ENCODE measurements at places on chromosomes 1 and 21. TPM values are rescaled to one million over a fixed set of nuclear protein-coding genes. Genes with fewer than 3 reads are reported as not detected.

DNA sequence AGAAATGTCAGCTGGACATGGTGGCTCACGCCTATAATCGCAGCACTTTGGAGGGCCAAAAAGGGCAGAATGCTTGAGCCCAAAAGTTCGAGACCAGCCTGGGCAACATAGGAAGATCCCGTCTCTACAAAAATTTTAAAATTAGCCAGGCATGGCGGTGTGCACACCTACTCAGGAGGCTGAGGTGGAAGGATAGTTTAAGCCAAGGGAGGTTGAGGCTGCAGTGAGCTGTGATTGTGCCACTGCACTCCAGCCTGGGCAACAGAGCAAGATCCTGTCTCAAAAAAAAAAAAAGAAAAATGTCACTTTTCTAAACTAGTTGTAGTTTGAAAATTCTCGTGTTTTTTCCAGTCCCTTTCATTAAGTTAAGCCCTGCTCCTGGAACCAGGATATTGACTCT, 9.1 kb downstream of the CLSTN1 start:
- no peak for DNase-seq

DNA sequence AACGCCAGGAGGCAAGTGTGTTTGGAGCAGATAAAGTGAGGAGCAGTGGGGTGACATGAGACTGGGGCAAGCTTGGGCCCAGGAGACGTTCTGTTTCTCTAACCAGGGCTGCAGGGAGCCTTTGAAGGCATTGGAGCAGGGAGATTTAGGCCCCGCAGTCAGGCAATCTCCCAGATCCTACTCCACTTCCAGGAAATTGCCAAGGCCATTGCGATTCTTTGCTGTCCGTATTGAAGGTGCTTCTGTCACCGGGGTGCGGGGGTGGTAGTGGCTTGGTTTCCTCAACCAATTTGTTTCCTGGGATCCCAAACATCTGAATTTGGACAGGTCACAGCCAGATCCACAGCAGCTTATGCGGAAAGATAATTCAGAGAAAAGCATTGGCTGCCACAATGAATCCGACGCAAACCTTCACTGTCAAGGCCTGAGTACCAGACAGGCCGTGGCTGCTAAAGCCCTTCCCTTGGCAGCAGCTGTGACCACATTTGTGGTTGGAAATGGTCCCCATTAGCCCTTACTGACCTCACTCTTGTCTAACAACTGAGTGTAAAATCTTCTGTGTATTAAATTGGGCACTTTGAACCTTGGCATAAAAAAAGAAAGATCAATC, 385.6 kb downstream of the PTPRU start:
- no peak for DNase-seq

The LAMB3 gene
- 136 TPM for total RNA-seq

DNA sequence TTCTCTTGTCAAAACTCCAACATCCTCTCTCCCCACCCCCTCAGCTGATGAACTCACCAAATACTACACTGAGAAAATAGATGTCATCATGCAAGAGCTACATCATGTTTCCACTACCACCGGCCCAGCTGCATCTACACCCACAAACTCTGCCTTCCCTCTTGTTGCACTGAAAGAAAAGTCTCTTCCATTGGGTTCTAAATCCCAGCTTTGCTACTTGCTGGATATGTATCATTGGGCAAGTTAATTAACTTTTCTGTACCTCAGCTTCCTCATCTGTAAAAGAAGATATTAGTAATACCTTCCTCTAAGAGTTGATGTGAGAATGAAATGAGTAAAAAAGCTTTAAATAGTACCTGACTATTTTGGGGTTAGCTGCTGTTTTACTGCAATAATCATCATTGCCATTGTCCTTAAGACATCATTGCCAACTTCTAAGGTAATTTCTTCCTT, 108.6 kb downstream of the OLFML2B start:
- DNase-seq, result no peak

DNA sequence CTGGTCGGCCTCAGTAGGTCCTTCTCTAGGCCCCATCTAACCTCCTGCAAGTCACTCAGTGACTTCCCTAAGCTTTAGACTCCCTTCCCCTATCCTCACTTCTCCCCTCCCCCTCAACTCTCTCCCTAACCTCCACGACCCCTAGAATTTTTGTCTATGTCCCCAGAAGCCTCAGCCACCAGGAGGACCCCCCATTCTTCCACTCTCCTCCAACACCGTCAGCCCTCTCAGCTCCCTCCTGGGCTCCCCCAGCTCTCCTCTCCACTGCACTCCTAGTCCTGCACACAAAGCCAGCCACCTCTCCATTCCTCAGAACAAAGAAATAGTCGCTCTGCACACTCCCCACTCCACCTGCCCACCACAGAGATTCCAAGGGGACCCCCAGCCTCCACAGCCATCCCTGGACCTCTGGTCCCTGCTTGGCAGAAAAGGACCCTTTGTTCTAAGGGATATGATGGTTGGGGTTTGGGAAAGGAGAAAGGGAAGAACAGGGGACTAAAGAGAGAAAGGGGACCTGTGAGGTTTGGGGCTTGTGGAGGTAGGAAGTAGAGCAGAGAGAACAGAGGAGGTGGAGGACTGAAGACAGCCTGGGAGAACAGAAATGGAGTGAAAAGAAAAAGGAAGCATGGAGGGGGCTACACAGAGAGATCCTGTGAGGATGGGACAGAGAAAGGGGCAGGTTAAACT, 2.8 kb downstream of the ARHGEF2 start:
- no peak for DNase-seq

DNA sequence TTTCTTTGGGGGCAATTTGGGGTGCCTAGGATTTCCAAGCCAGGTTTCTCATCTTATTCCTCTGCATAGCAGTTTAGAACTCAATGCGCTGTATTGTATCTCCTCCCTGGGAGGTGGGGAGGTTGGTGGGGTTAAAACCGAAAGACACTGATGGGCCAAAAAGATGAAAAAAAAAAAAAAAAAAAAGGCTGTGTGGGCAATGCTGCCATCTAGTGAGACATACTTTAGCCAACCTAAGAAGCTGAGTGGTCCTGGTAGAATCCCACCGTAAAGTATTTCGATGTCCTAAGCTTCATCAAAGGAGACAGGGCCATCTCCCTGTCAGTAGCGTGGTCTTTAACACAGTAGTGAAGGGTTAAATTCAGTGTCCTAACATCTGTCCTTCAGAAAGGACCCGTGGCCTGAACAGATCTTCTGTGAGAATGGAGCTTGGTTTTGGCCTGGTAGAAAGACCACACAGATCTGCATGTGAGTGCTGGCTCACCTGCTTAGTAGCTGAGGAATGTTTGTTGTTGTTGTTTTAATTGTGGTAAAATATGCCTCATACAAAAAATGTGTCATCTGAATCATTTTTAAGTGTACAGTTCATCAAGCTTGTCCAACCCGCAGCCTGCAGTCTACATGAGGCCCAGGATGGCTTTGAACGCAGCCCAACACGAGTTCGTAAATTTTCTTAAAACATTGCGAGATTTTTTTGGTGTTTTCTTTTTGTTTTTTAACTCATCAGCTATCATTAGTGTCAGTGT, 226.2 kb downstream of the KIF26B start:
- no peak for DNase-seq

The PKN2 gene
- 64.8 TPM for total RNA-seq

The NHLH1 gene
- total RNA-seq, result 0.20 TPM

DNA sequence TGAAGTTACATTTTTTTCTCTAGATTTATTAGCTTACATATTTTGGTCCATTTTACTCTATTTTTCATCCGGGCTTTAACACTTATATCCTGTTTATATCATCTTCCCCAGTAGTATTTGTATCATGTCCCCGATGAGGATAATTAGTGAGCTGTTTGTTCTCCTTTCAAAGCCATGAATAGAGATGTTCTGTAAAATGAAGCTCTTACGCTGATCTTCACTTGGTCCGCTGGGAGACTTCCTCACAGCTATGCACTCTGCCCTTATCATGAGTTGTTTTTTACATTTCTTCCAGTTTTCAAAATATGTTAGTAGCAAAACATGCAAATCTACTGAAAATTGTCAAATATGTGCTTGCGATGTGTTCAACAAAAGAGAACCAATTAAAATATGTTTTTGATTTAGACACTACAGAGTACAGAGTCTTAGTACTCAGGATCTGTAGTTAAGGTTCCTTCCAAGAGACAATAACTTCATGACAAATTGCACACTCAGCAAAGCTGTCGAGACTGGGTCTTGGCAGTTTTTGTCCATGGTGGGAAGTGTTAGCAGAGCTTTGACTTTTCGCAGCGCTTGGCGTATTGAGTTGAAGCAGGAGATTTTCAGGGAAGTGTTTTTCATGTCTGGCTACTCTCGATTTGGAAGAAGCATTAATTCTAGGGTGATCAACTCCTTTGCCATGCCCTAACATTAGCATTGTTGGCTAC, 292.0 kb upstream of the ADAMTS5 start:
- DNase-seq, result no peak

GRCh38 chr1:46394108-46394871, at the start of gene FAAH:
TSS of gene FAAH (plus strand) at chr1:46394317. CDS start at chr1:46394349, 32 bp downstream.
- DNase-seq, result peak; percentile 86

- no peak for DNase-seq
Observed at GRCh38 chr21:17780539-17780938, 38.6 kb downstream of the C21orf91 start.

DNA sequence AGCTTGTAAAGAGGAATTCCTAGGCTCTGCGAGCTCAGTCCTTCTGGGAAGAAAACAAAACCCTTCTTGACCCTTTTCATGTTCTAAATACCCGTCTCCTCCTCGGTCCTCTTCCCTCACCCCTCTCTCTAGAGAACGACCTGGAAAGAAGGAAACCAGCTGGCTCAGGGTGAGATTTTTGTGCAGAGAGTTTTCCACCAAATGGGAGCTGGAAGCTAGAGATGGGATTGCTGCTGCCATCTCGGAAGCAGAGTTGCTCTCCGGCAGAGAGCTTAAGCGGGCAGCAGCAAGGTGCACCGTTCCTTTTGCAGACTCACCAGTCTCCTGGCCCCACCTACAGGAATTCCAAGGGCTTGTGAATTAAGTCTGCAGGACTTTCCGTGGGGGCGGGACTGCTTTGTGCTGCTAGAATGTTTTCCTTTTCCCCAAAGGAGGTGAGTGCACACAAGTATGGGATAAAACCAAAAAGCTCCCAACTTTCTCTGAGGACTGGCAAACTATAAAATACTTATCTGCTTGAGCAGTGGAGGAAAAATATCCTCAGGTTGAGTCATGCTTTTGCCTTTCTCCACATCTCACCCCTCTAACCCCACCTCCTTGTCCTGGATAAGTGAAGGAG, 29.1 kb upstream of the KIAA0040 start:
- peak; percentile 49 for DNase-seq

- no peak for DNase-seq
Observed at GRCh38 chr21:45723049-45723958, 79.8 kb downstream of the PCBP3 start.

The TTC39A gene
- total RNA-seq, result 114 TPM

DNA sequence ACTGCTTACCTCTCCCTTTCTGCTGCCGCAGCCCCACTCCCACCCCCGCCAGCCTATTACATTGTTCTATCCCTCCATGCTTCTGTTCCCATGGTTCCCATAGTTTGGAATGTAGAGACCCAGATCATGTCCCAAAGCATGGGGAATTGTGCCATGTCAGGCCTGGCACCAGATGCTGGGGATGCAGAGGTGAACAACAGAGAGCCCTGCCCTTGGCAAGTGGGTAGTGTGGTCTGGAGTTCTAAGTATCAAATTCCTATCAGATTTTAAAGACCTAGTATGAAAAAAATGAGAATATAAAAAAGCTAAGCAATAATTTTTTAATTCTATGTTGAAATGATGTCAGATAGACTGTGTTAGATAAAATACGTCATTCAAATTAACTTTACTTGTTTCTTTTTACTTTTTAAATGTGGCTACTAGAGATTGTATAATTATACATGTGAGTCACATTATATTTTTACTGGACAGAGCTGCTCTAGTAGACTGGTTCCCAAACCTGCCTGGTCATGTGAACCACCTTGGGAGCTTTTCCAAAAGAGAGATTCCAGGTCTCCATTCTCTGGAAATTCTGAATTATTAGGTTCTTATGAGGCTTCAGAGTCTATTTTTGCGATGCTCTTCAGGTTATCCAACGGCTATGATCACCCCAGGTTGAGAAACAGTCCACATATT, 113.0 kb upstream of the DAB1 start:
- no peak for DNase-seq

The TMEM52 gene
- total RNA-seq, result 4.1 TPM

DNA sequence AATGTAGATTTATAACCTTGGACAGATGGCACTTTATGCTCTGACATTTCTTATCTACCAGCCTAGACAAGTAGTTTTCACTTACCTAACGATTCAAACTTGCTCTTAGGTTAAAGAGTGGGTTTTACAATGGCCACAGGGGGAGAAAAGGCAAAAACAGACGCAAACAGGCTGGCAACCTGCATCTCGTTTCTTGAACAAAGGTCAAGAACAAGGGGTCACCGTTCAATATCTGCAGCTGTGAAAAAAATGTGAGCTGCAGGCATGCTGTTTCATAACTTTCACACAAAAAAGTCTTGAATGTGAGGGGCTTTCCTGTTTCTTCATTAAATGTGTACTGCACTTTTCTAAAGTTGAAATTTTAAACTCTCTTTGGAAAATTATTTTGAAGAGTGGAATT, 49.4 kb downstream of the SYDE2 start:
- DNase-seq, result no peak

DNA sequence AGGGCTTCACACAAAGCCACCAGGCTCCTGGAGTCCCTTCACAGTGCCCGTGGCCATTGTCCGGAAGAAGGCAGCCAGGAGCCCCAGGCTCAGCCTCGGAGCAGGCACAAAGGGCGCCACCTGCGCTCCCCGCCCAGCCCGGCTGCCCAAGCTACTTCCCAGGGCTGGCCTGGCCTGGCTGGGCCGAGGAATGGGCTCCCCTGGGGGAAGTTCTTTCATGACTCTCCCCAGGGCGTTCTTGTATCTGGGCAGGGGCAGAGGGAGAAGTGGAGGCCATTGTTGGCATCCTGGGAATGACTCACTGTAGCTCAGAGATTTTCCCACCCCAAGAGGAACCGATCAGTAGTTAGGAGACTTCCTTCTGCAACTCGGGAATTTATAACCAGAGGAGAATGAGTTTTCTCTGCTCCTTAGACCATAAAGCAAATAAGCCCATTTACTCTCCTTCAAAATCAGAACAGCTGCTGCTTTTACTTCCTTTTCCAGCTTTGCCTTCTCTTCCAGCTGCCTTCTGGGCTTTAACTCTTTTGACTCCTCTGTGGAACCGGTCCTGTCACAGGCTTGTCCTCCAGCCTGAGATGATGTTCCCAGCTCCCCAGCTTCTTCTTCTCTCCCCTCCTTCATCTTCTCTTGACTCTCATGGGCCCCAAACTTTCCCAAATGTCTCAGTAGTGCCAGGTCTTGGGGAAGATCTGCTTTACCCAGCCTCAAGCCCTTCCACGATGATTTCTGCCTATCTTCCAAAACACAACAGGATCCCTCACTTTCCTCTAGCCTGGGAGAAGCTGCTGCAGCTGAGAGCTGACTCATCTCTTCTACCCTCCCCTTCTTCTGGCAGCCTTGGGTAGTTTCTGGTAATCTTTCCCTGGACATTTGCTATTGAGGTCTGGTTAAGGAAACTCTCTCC, 118.7 kb upstream of the CD34 start:
- DNase-seq, result no peak

- DNase-seq, result no peak
Observed at GRCh38 chr1:115156826-115157468, 67.6 kb upstream of the TSPAN2 start.

The TRIM46 gene
- total RNA-seq, result 0.28 TPM

The NUP210L gene
- not detected for total RNA-seq

GRCh38 chr1:18803851-18804250, 55.6 kb downstream of the TAS1R2 start:
- no peak for DNase-seq
